AG08396 (cell line): ENCODE measurements at places on chromosomes 12 and 14.

GRCh38 chr12:96368233-96368632 is 32.0 kb downstream of the CDK17 start:
- DNase-seq: no peak

GRCh38 chr14:103923863-103924262 is 4.4 kb upstream of the TDRD9 start:
- no peak for DNase-seq

DNA sequence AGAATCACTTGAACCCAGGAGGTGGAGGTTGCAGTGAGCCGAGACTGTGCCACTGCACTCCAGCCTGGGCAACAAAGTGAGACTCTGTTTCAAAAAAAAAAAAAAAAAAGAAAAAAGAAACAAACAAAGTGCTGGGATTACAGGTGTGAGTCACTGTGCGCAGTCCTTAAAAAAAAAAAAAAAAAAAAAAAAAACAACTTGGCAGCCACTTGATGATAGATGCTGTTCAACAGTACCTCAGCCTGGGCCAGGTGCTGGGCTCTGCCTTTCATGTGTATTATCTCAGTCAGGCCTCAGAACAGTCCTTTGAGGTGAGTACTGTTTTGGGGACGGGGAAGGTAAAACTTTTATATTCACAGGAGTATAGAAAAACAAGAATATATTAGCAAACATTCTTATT is 9.6 kb downstream of the ACADS start:
- no peak for DNase-seq

GRCh38 chr12:65962921-65963861 is 138.9 kb downstream of the HMGA2 start:
- no peak for DNase-seq
